CD4-positive, alpha-beta T cell treated with Interleukin-15 for 1 hour (primary cell): ENCODE measurements at places on chromosomes 7 and 10.

- DNase-seq: no peak
Observed at GRCh38 chr7:107079212-107079940, 34.9 kb downstream of the PRKAR2B start.

DNA sequence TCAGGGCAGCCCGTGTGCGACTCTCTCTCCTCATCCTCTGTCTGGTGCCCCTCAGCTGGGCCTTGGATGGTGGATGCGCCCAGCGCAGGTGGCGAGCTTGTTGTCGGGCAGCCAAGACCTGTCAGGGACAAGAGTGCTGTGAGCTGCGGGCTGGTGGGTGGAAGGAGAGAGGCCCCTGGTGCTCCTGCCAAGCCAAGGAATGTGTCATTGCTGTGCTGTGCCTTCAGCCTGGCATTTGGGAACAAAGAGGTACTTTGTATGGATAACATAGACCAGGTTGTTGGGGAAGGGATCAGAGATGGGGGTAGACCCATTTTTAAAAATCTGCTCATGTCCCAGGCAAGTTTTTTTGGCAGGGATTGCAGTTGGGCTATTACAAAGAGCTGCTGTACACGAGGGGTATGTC lies 120.9 kb downstream of the PKD1L1 start:
- DNase-seq: no peak

- DNase-seq: no peak
Observed at GRCh38 chr10:78777867-78778266, 290.9 kb upstream of the ZMIZ1 start.

DNA sequence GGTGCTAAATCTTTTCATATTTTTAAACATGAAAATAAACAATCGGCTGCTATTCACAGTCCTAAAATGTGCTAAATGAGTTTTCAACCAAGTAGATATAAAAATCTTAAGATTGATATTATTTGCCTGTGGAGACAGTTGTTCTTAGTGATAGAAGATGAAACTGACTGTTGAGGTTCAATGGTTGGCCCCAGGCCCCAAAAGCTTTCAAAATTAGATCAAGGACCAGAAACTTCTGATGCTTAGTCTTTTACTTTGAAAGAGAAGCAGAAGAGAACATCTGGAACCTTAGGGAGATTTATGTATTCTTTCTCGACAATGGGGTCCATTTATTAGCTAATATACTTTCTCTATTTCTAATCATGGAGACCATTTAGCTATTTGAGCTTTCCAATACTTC lies 155.8 kb downstream of the REEP3 start:
- DNase-seq: no peak

- DNase-seq: no peak
Observed at GRCh38 chr7:23405240-23405618, 65.1 kb downstream of the IGF2BP3 start.

DNA sequence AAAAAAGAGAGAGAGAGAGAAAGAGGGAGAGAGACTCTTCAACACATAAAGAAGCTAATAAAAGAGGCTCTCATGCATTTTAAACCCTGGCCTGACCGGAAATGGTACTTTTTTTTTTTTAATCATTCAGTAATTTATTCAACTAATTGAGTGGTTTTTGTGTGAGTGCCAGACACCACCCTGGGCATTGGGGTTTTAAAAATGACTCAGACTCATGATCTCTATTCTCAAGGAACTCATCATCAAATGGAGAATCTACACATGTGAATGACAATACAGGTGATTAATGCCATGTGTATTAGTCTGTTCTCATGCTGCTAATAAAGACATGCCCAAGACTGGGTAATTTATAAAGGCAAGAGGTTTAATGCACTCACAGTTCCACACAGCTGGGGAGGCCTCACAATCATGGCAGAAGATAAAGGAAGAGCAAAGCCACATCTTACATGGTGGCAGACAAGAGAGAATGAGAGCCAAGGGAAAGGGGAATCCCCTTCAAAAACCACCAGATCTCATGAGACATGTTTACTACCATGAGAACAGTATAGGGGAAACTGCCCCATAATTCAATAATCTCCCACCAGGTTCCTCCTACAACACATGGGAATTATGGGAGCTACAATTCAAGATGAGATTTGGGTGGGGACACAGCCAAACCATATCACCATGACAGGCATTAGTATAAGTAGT lies 158.5 kb upstream of the AUTS2 start:
- DNase-seq: no peak

GRCh38 chr7:88165697-88166096 lies 54.1 kb downstream of the SRI start:
- DNase-seq: no peak

DNA sequence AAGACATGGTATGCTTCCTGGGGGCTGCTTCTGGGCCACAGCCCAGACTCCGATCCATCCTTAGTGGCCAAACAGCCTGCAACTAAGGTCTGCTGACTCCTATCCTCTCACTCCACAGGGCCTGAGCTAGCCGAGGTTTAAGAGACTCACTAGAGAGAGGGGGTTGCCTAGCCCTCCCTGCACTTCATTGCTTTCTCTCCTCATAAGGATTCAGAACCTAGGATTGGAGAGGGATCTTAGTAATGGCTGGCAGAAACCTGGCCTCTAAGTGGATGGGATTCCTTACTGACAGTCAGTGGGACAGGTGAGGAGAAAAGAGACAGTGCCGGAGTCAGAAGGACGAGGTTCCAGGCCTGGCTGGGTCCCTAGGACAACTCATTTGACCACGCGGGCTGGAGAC lies 8.2 kb upstream of the DDIT4 start:
- DNase-seq: no peak
